ENCODE measurements at places on chromosomes 2 and 18. TPM values are rescaled to one million over a fixed set of nuclear protein-coding genes. Genes with fewer than 3 reads are reported as not detected.

Gene EFR3B
- 0.07 TPM for total RNA-seq

Gene GKN2
- total RNA-seq, result not detected

Gene TSPYL6
- not detected for total RNA-seq

Gene GRHL1
- total RNA-seq, result 1.8 TPM

Gene REG3G
- not detected for total RNA-seq

Gene ANKRD30BL
- not detected for total RNA-seq

Gene KLHL30
- not detected for total RNA-seq

Gene REG3A
- not detected for total RNA-seq

Gene PJVK
- 1.0 TPM for total RNA-seq

Gene ONECUT2
- 0.20 TPM for total RNA-seq

Gene ZFP36L2
- total RNA-seq, result 138 TPM

Gene PSTPIP2
- 13.8 TPM for total RNA-seq

Gene ELOA2
- not detected for total RNA-seq

Gene ARHGAP15
- 182 TPM for total RNA-seq

Gene HAT1
- total RNA-seq, result 54.9 TPM

Gene ACTG2
- total RNA-seq, result not detected

Gene UGT1A10
- not detected for total RNA-seq

Gene PAX3
- total RNA-seq, result not detected

Gene LRRFIP1
- 217 TPM for total RNA-seq

Gene SP9
- total RNA-seq, result not detected

Gene COL4A3
- total RNA-seq, result not detected

Gene ZNF236
- 23.7 TPM for total RNA-seq

Gene SALL3
- total RNA-seq, result not detected

Gene SLC4A5
- 3.7 TPM for total RNA-seq

Gene RAPGEF4
- 1.0 TPM for total RNA-seq

Gene PID1
- total RNA-seq, result not detected

Gene GCG
- not detected for total RNA-seq

Gene TET3
- 16.8 TPM for total RNA-seq

Gene ANKRD30B
- total RNA-seq, result not detected

Gene ZNF892
- total RNA-seq, result 3.2 TPM

Gene VWC2L
- not detected for total RNA-seq

Gene RAB6C
- not detected for total RNA-seq

Gene HOXD4
- total RNA-seq, result not detected

Gene EML6
- 0.54 TPM for total RNA-seq

Gene MOGAT1
- not detected for total RNA-seq

Gene IL36A
- 0.32 TPM for total RNA-seq

Gene MROH2A
- total RNA-seq, result not detected

Gene KIF1A
- 0.17 TPM for total RNA-seq

Gene NDUFS1
- total RNA-seq, result 64.7 TPM

Gene RUFY4
- 3.3 TPM for total RNA-seq

Gene ITPRIPL1
- 40.4 TPM for total RNA-seq

Gene GREB1
- 0.27 TPM for total RNA-seq

Gene ADGRF3
- 3.9 TPM for total RNA-seq

Gene UPP2
- total RNA-seq, result 0.07 TPM

Gene ALPP
- total RNA-seq, result not detected

Gene NAT8
- not detected for total RNA-seq

Gene PSD4
- total RNA-seq, result 338 TPM

Gene TFPI
- total RNA-seq, result not detected

Gene CCDC121
- 1.0 TPM for total RNA-seq

Measured in T-helper 1 cell treated with Interleukin-12 subunit alpha and Interleukin-12 subunit beta and Interleukin-4 antibody, amounts not matched to agents 30 ng/mL and 1 ng/mL, for 36 hours (primary cell).